ENCODE measurements at places on chromosomes 11 and 22.

DNA sequence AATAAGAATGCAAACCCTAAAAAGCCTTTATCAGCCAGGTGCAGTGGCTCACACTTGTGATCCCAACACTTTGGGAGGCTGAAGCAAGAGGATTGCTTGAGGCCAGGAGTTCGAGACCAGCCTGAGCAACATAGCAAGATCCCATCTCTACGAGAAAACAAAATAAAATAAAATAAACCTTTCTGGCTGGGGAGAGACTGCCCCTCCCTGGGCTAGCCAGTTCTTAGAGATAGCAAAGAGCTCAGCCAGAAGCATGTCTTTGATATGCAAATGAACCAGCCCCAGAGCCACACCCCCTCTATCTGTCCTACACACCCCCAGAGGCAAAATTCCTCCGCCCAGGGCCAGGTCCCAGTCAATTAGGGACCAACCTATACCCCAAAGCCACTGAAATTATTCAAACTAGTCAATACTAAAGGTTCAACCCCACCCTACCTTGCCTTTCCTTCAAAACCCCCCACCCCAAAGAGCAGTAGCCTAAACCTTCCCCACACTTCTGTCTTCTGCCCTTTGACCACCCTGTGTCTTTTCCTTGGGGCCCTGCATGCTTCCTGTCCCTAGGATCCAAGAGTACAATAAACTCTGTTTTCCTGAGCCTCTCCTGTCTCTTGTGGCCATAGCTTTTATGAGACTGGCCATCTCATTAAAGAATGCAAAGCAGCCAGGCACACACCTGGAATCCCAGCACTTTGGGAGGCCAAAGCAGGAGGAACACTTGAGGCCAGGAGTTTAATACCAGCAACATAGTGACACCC, 37.3 kb upstream of the CXCR5 start:
- no peak for DNase-seq

DNA sequence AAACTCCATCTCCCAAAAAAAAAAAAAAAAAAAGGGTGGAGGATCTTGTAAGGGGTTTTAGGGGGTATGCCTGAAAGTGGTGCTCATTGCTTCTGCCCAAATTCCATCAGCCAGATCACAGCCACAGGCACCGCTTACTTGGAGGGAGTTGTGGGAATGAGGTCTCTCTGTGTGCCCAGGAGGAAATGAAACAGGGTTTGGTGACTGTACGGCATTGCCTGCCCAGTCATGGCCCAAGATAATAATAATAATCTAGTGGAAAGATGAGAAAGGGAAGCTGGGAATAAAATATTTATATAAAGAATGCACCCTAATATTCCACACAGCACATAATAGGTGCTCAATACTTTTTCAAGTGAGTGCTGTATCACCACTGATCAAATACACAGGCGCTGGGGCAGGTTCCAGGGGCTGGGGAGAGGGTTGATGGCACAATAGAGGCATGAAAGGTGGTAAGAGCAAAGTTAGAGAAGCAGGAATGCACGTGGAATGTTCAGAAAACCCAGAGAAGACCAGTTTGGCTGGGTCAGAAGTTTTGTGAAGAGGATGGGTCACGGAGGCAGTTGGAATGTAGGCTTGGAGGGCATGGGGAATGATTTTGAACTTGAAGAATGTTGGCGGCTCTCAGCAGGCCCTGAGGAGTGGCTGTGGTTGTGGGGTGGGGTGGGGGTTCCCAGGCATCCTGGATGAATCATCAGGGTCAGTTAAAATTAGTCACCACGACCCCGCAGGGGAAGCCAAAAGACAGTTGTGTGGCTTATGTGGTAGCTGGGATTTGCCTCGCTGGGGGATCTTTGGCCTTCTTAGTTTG, 12.5 kb upstream of the MB start:
- DNase-seq, result no peak

- no peak for DNase-seq
These were observed 1.8 kb downstream of the PPP1R14B start for GRCh38 chr11:64244966-64245365.

DNA sequence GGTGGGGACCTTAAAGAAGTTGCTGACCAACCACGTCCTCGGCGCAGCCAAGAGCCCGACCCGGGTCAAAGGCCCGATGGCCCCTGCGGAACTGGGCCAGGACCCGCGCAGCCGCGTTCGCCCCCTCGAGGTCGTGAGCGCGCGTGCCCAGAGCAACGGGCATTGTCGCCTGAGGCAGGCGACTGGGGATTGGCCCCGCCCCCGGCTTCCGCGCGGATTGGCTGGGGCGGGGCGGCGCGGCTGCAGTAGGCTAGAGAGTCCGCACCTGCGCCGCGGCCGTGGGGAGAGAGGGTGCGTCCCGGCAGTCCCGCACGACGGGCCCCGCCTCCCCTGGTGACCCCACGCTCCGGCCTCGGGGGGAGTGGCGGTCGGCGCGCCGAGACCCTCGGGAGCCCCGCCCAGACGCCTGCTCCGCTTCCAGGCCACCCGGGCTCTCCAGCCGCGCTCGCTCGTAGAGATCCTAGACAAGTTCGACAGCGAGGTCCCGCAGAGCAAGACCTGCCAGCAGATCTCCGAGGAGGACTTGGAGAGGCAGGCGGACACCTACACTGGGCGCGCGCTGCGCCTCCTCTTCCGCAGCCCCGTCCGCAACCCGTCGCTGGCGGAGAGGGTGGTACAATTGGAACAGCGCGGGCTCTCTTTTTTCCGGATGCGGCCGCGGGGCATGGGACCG, 8.3 kb upstream of the PPIL2 start:
- DNase-seq, result peak; percentile 82

GRCh38 chr22:44839061-44839460, 86.7 kb downstream of the ARHGAP8 start:
- DNase-seq, result no peak

- no peak for DNase-seq
These were observed 21.0 kb downstream of the LDLRAD3 start for GRCh38 chr11:35964841-35965240.

- DNase-seq, result no peak
These were observed 698.5 kb downstream of the KCNA4 start for GRCh38 chr11:29318134-29318845.

DNA sequence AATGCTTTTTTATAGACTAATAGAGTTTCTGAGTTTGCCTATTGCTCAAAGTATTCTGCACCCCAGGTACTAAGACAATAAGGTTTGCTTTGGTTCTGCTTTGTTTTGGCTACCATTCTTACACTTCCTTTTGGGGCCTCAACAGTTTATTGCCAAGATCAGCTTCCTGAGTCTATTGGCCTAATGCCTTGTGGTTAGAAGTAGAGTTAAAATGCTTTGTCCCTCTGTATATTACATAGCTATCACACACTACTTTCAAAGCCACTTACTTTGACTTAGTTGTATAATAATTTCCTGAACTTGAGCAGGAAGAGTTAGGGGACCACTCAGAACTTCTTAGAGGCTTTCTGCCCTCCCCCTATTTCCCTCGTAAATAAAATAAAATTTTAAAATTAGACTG, 96.5 kb downstream of the DLG2 start:
- DNase-seq, result no peak

DNA sequence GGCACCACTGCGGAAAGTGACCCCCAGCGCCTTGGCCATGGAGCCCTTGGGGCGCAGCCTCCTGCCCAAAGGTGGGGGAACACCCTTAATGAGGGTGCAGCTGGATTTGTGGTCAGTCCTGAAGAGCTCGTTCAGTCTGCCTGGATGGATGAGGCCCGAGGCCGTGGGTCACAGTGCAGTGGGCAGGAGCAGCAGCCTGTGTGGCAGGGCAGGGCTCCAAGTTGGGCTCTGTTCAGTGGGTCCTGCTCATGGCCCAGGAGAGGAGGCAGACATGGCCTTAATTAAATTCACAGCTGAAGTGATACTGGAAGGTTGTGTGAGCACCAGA, 33.3 kb downstream of the FAM83F start:
- DNase-seq, result no peak

GRCh38 chr11:121466063-121466794, 13.5 kb upstream of the SORL1-AS1 start:
- DNase-seq, result peak; percentile 87

DNA sequence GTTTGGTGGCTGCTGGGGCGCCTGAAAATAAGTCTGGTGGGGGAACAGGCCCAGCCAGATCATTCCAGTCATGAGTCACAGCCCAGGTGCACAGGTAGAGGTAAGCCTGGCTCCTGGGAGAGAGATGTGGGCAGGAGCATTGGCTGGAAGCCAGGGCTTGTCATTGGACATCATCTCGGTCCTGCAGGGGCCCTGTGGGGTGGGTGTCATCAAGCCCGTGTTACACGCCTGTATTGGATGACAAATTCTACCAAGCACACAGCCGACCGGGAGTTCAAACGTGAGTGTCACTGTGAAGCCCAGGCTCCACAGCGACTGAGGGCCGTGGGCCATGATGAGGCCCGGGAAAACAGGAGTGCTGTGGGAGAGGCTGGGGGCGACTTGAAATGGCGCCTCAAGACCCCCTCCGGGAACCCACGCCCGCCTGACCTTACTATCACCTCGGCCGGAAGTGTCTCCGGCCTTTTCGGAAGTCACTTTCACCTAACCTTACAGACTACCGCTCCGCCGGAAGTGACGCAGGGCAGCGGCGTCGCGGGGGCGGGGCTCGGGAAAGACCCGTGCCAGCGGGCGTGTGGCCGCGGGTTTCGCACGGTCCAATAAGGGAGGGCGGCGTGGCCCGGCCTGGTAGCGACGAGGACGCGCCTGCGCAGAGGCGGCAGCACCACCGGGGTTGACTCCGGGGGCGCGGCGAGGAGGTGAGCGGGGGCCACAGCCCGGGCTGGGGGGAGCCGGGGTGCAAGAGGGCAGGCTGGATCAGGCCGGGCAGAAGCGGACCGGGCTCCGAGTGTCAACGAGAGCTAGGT, at the start of gene FKBP2:
FKBP2 (plus strand) TSS at position 661 of the 806 bp plus-strand sequence. CDS start 1,293 bp downstream, outside the sequence.
- peak; percentile 92 for DNase-seq

DNA sequence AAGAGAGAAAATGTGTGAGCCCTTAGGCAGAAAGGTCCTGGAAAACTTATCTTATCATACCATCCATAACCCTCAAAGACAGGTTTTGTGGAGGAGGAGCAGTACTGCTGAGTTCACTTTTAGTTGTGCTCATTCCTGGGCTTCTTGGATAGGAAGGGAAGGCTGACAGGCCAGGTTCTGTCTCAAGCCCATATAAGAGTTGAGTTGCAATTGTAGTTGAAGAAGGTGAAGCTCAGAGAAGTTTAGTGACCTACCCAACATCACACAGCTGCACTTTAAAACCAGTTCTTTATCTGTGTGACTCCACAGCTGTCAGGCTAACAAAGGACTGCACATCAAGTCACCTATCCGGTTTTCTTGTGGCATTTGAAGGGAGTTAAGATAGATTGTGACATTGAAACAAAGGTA, 13.0 kb downstream of the TEAD1 start:
- no peak for DNase-seq

DNA sequence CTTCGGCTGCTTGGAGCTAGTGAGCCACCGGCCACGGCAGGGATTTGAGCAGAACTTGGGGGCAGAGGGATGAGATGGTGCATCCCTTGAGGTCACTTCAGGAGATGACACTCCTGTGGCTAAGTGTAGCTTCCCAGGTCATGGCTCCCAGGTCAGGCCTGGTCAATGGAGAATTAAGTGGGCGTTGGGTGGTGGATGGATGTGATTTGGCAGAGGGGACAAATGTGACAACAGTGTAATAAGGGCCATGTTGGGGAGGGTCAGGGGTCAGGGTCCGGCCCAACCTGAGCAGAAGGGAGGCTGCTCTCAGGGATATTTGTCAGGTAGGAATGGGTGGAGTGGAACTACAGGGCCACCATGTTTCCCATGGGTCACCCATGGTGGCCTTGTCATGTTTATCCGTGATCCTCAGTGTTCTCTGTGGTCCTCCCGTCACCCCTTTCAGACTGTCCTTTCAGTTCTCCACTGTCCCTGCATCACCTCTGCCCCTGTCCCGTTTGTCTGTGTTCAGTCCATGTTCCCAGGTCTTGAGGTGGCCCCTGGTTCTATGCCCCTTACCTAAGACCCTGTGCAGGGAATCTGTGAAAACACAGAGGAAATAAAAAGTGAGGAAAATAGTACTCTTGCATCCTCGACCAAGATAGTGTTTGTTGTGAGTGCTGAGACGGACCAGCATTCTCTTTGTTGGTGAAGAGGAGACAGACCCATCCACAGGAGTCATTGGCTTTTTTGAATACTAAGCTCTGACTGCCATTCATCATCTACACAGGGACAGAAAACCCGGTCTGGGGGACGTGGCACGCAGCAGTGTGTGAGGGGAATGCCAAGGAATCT, 6.1 kb downstream of the SLC25A1 start:
- no peak for DNase-seq

- no peak for DNase-seq
These were observed 73.0 kb downstream of the CD44 start for GRCh38 chr11:35211952-35212351.

- no peak for DNase-seq
These were observed 514.2 kb downstream of the NTM start for GRCh38 chr11:131884461-131885073.

- no peak for DNase-seq
These were observed 40.8 kb upstream of the MYO18B start for GRCh38 chr22:25701056-25701780.

DNA sequence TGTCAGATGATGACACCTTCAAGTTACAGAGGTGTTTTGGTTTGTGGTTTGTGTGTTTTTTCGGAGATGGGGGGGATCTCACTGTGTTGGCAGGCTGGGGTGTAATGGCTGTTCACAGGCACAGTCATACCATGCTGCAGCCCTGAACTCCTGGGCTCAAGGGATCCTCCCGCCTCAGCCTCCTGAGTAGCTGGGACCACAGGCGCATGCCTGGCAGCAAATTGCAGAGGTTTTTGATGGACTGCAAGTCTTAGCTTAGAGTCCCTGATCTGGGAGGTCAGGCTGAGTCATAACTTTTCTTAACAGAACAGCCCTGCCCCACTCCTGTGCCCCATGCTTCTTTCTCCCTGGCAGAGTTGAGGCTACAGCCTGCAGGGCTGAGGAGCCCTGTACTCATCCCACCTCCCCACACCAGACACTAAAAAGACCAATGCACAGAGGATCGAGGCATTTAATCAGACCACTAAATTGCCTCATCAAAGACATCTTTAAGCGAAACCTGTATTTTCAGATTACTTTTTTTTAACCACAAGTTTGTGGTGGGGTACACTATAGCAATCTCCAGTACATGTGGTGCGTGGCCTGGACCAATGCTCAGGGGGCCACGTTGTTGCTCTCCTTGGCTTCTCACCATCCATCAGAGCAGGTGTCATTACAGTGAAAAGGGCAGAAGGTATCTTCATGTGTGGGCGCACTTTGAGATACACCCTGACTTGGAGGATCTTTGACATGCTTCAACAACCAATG, 17.1 kb upstream of the ADORA2A start:
- no peak for DNase-seq

- no peak for DNase-seq
These were observed 25.2 kb upstream of the VSTM5 start for GRCh38 chr11:93875637-93876036.

DNA sequence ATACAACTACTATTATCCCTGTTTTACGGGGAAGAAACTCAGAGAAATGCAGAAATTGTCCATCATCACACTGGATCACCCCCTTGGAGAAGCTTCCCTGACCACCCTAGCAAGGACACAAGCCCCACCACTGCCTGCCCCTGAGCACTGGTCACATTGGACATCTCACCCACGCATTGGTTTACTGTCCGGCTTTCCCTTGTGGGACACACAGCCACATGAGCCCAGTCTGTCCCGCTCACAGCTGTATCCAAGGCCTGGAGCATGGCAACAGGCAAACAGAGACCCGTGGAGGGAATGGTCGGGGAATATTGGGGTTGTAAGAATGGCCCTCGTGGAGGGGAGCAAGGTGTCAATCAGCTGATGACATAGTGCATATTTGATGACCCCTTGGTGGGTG, 42.7 kb upstream of the FGF3 start:
- DNase-seq, result no peak

GRCh38 chr22:22144858-22145257, 99.7 kb upstream of the VPREB1 start:
- DNase-seq, result no peak

GRCh38 chr22:27727673-27728451, 73.7 kb downstream of the MN1 start:
- no peak for DNase-seq
